ENCODE measurements at places on chromosomes 16 and 17.

- DNase-seq = no peak
Measured at GRCh38 chr17:4934173-4934979, 2.3 kb downstream of the GP1BA start.

DNA sequence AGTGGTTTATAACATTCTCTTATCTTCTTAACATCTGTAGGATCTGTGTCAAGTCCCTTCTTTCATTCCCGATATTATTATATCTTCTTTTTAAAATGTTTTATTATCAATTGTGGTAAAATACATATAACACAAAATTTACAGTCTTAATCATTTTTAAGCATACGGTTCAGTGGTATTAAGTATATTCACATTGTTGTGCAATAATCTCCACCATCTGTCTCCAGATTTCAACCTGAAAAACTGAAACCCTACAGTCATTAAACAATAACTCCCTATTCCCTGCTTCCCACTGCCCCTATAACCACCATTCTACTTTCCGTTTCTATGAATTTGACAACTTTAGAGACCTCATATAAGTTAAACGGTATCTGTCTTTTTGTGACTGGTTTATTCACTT, 45.5 kb downstream of the CEP112 start:
- DNase-seq = no peak

DNA sequence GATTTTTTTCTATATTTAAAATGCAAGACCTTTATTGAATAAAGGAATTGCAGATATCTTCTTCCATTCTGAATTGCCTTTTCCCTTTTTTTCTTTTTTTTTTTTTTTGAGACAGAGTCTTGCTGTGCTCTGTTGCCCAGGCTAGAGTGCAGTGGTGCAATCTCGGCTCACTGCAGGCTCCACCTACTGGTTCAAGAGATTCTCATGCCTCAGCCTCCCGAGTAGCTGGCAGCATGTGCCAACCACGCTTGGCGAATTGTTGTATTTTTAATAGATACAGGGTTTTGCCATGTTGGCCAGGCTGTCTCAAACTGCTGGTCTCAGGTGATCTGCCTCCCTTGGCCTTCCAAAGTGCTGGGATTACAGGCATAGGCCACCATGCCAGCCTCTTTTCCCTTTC, 151.5 kb downstream of the CEP112 start:
- no peak for DNase-seq

- DNase-seq = no peak
Measured at GRCh38 chr16:48507886-48508285, 102.1 kb downstream of the N4BP1 start.

- no peak for DNase-seq
Measured at GRCh38 chr16:72957303-72958277, 90.3 kb downstream of the ZFHX3 start.

- DNase-seq = no peak
Measured at GRCh38 chr17:80195671-80196529, 24.2 kb downstream of the SGSH start.

DNA sequence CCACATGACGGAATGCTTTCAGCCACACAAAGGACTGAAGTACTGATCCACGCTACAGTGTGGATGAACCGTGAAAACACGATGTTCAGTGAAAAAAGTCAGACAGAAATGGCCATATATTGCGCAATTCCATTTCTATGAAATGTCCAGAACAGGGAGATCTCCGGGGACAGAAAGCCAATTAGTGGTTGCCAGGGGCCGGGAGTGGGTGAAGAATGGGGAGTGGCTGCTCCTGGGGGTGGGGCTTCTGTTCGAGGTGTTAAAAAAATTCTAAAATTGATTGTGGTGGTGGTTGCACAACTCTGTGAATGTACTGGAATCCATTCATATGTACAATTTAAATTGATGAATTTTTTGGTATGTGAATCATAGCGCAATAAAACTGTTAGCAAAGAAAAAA, 154.8 kb upstream of the HSBP1 start:
- no peak for DNase-seq

DNA sequence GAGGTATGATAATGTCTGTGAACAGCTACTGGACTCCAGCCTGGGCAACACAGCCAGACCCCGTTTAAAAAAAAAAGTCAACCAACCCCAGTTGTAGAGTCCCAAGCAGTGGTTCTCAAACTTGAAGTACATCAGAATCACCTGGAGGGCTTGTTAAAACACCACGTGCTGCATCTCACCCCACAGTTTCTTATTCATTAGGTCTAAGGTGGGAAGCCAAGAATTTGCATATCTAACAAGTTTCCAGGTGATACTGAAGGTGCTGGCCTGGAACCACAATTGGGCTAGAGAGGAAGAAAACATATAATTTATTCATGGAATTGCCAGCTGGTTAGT, 6.7 kb upstream of the MSL1 start:
- no peak for DNase-seq

- no peak for DNase-seq
Measured at GRCh38 chr16:65548470-65548869, 426.6 kb upstream of the CDH11 start.

DNA sequence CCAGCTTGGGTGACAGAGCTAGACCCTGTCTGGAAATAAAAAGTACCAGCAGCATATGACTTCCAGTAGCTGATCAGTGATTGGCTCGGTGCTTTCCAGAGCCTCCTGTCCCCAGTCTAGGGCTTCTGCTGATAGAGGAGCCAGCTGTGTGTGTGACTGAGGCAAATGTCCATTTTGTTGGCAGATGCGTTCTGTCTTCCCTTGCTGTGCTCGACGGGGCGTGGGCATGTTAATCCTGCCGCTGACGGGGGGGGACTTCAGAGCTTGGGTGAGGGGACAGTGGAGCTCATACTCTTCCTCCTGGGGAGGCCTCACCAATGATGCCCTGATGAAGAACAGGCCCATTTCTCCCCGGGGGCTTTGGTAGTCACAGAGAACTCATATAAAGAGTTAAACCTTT, 14.6 kb downstream of the KCTD2 start:
- no peak for DNase-seq

DNA sequence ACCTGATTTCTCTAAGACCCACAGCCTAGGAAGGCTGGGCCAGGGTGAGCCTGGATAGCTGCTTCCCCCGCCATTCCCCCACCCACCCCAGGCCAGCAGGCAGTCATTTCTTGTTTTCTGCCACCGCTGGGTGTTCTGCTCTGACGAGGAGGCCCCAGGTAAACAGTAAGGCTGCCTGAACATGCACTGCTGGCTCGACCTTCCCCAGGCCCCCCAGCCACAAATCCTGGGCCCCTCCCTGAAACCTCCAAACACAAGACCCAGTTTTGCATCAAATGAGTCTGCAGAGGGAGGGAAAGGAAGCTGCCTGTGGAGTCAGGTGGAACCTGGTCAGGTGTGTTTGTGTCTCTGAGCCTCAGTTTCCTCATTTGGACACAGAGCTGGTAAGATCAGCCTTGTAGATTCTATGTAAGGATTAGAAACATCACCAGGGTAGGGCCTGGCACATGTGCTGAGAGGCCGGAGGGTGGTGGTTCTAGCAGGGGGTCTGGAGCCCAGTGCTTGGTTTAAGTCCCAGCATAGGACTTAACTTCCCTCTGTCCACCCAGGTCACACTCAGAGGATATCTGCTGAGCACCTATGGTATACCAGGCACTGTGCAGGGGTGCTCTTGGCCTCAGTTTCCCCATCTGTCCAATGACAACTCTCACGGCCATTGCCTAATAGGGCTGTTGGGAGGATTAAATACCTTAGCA, 18.9 kb upstream of the PRM1 start:
- DNase-seq = no peak

GRCh38 chr17:44273607-44274006, 5.7 kb upstream of the SLC4A1 start:
- no peak for DNase-seq

- no peak for DNase-seq
Measured at GRCh38 chr17:77449908-77450741, 309.4 kb downstream of the SEC14L1 start.

DNA sequence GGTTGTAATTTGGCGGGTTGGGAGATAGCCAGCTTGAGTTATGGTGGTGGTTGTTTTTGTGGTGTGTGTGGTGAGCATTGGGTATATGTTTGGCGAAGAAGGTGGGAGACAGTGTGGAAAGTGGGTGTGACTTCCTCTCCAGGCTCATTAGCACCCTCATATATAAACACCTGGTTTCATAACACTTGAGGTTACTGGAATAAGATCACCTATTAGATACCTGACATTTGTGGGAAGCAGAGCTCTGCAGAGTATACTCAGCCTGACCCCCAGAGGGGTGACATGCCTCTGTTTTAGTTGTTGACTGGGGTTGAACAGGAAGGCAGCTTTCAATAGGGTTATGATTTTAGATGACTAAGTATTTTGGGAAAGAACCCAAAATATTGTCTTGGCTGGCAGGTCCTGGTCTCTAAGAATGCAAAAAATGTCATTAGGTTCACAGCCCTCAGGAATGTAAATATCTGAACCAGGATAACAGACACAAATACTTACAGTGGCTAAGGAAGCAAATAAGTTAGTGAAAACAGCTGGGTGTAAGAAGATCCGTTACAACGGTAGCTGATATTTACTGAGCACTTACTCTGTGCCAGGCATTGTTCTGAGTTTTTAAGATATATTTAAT, 18.3 kb upstream of the EFCAB13 start:
- no peak for DNase-seq

DNA sequence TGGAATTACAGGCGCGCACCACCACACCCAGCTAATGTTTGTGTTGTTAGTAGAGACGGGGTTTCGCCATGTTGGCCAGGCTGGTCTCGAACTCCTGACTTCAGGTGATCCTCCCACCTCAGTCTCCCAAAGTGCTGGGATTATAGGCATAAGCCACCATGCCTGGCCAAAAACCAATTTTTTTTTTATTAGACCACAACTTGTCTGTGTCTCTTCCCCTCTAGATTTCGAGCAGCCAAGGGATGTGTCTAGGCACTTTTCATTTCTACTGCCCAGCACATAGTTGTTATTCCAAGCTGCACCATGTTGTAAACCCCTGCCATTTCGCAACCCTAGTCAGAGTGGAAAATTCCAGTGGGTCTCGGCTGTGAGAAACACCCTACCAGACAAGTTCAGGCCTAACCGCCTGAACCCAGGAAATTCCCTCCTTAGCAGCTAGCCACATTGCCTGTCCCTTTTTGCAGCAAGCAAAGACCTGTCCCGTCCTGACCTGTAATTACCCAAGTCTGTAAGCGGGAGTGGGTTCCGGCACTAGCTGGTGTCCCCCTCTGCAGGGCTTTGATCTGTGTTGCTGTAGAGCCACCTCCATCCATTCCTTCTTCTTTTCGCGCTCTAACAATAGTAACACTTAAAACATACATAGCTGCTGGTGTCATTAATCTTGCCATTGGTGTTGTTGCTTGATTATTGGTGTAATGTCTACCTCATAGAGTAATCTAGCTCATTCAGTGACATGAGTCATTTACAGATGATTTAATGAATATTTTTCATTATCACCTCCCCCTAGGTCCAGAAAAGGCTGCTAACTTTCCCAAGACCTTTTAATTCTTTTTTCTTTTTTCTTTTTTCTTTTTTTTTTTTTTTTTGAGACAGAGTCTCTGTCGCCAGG, 77.3 kb upstream of the ATF7IP2 start:
- no peak for DNase-seq
